ENCODE measurements at places on chromosomes 2 and 18. TPM values are rescaled to one million over a fixed set of nuclear protein-coding genes. Genes with fewer than 3 reads are reported as not detected.

The DOK6 gene
- 0.18 TPM for total RNA-seq

The LRRTM1 gene
- not detected for total RNA-seq

The FEV gene
- not detected for total RNA-seq

The FNDC4 gene
- total RNA-seq: 2.2 TPM

The CNOT9 gene
- 15.9 TPM for total RNA-seq

The PSMA8 gene
- not detected for total RNA-seq

The ALLC gene
- not detected for total RNA-seq

The IL1F10 gene
- not detected for total RNA-seq

The FHOD3 gene
- total RNA-seq: 20.2 TPM

The MYL12A gene
- 1,616 TPM for total RNA-seq

The RBM44 gene
- 0.17 TPM for total RNA-seq

The HNMT gene
- total RNA-seq: 3.5 TPM

The HOXD1 gene
- not detected for total RNA-seq

The DSG1 gene
- not detected for total RNA-seq

The ABCB11 gene
- total RNA-seq: 0.12 TPM

The VSNL1 gene
- total RNA-seq: 0.12 TPM

The MALL gene
- 4.7 TPM for total RNA-seq

The MEX3C gene
- total RNA-seq: 13.6 TPM

The GPR35 gene
- 0.92 TPM for total RNA-seq

The ADD2 gene
- 2.6 TPM for total RNA-seq

The GCG gene
- total RNA-seq: not detected

The ASB18 gene
- 1.7 TPM for total RNA-seq

The DRC1 gene
- total RNA-seq: not detected

The FAM161A gene
- 2.5 TPM for total RNA-seq

The HMSD gene
- total RNA-seq: not detected

The ARHGAP25 gene
- 1.9 TPM for total RNA-seq

The SERPINB10 gene
- total RNA-seq: 0.39 TPM

The CNDP1 gene
- not detected for total RNA-seq

The GPR155 gene
- total RNA-seq: 6.3 TPM

The COL4A3 gene
- total RNA-seq: 8.9 TPM

The RGPD4 gene
- total RNA-seq: not detected

The C1GALT1C1L gene
- 0.56 TPM for total RNA-seq

The WNT6 gene
- 0.47 TPM for total RNA-seq

Measured in psoas muscle (tissue), 8 donors.